ENCODE measurements at places on chromosomes 4 and X. TPM values are rescaled to one million over a fixed set of nuclear protein-coding genes. Genes with fewer than 3 reads are reported as not detected.

Gene PUDP
- total RNA-seq, result 7.5 TPM

GRCh38 chrX:12322031-12322430 lies 183.8 kb downstream of the FRMPD4 start:
- no peak for DNase-seq

DNA sequence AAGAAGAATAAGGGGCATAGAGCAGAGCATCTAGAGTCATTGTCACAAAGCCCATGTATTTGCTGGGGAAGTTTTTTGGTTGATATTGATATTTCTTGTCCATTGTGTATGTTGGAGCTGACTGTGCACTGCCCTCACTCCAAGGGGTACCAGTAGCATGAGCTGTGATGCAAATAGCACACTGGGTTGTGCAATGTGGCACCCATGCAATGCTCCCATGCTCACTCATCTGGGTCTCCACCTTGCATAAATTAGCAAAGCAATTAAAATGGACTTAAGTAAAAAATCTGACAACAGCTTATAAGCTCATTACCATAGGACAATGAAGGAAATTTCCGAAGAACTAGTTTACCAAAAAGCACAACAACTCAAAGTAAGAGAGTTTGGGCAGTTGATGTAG lies 87.9 kb downstream of the NHS start:
- no peak for DNase-seq

- DNase-seq, result no peak
Measured at GRCh38 chr4:138911909-138912703, 103.5 kb upstream of the NOCT start.

Gene KCND1
- total RNA-seq, result 0.81 TPM
